ENCODE measurements at places on chromosomes 6 and 20.

GRCh38 chr20:38700141-38700540 lies 24.1 kb upstream of the SLC32A1 start:
- no peak for DNase-seq

GRCh38 chr20:3156811-3157619 lies 2.6 kb downstream of the FASTKD5 start:
- no peak for DNase-seq

DNA sequence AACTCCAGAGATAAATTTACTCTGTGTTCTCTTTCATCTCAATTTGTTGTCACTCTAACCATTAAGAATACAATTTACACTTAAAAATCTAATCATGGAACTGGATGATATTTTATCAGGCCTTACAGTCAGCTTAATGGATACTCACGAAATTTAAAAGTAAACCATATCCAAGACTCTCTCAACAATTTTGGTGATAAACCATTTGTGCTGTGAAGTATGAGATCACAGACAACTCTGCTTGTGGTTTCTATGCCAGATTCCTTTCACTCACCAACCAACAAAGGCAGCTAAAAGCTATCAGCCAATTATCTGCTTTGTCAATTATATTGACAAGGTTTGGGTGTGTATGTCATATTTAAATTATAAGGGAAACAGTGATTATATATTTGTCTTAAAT lies 155.8 kb downstream of the TRDN start:
- no peak for DNase-seq

DNA sequence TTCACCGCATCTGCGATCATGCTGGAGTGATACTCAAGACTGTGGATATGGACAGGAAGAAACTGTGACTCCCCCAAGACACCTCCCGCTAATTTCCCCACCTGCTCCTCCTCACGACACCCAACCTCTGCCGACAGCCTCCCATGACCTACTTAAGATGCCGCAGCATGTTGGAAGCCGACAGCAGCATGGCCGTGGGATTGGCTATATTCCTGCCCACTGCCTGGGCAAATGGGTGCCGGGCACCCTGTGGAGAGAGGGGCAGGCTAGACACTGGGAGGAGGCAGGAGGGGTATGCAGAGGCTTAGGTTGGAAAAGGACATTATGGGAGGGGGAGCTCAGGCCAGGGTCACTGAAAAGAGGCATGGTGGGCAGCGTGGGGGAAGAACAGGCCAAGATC lies 4.5 kb downstream of the IDH3B start:
- no peak for DNase-seq

DNA sequence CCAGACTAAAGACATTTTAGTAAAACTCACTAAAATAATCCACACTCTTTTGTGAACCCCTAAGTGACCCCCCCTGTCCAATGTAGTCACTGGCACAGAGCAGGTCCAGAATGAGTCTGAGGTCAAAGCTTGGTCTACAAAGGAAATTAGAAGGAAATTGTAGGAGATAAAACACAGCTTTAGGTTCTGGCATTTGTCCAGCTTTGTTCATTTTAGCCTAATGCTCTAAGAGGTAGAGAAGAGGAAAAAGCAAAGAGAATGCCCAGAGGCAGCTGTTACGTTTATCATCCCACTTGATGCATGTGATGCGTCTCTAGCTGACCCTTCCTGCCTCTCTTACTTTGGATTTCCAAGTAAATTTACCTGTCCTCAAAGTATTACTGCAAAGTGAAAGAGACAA lies 62.5 kb downstream of the CNKSR3 start:
- no peak for DNase-seq

DNA sequence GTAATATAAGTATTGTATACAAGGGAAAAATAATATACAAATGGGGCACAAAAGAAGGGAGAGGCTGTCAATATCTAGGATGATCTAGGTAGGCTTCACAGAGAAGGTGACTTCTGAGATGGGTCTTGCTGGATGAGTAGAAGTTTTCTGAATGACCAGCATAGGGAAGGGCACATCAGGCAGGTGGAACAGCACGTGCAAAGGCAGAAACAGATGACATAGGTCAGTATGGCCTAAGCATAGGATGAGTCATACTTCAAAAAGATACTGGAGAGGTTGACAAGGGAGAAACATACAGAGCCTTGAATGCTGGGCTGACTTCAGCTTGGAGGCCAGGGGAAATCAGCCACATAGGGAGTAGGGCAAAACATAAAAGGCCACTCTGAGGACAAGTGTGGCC lies 31.9 kb upstream of the SIRPA start:
- DNase-seq = no peak

- DNase-seq = no peak
These were observed 20.0 kb upstream of the CDYL start for GRCh38 chr6:4756247-4756646.

DNA sequence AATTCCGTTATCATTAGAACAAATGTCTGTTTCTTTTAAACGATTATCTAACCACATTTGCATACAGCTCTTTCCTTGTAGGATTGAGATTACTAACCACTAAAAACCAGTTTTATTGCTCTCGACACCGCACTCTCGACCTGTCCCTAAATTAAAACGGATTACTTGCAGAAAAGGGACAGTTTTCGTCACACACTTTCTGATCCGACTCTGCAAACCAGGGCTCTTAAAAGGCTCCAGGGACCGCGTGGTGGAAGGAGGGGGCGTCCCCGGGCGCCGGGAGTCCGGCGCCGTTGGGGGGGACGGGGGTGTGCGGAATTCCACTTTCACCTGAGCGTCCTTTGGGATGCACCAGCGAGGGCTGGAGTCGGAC lies 731 bp downstream of the MAK start:
- no peak for DNase-seq

DNA sequence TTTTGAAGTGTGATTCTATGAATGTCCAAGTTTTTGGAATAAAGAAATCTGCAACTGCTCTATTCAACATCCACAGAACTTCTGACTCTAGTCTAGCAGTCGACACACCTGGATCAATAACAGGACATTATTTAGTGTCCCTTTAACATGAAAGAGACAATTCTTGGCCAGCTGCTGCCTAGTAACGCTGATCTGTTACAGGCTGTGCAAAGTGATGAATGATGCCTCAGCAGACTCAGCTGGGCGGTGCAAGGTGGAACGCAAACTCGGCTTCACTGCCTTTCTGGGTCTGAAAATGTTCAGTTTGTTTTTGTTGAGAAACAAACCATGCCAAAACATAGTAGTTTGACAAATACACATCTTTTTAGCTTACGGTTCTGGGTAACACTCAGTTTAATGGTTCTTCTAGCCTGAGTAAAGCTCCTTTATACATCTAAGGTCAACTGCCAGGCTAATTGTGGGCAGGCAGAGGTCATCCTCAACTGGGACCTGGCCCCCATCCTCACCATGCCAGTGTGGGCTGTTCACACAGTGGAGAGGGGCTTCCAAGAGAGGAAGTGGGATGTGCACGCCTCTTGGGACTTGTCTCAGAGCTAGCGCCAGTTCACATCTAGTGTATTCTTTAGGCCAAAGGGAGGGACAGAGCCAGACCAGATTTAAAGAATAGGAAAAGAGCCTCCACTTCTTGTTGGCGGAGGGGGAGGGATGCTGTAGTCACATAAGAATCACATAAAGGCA lies 879.7 kb downstream of the QKI start:
- no peak for DNase-seq
